ENCODE measurements at places on chromosomes 1 and 21.

DNA sequence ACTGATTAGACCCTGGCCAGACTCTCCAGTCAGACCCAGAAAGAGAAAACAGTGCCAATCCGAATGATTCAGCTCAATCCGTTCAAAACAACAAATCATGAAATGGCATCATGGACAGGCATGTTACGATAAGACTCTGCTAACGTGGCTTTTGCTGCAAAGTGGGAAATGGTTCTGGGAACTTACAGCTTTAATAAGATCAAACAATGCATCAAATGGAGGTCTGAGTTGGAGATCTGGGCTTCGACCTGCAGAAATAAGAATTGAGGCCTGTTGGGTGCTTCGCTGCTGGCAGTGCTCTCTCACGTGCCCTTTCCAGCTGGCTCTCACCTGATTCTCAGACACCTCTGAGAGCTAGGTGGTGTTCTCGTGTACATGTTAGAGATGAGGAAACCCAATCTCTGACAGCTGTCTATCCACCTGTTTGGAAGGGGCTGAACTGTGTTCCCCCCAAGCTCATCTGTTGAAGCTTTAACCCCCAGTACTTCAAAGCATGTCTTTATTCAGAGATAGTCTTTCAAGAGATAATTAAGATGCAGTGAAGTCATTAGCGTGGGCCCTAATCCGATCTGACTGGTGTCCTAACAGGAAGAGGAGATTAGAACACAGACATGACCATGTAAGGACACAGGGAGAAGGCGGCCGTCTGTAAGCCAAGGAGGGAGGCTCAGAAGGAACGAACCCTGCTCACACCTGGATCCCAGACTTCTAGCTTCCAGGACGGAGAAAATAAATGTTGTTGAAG is 45.5 kb upstream of the ETS2 start:
- peak; percentile 26 for DNase-seq

DNA sequence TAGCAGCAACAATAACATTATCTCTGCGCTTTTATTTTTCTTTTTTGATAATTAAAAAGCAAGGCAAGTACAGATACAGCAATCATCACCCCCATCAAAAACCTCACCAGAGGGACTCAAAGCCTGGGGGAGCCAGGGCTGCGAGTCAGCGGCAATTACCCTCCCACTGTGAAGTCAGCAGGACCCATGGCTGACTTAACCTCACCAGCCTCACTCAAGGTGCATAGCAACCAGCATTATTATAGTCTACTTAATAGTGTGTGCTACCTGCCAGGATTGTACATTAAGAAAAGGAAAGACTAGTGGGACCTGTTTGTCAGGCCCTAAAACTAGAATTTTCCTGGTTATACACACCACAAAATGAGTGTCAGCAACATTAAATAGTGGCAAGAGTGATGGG is 28.9 kb upstream of the SERBP1 start:
- DNase-seq = no peak

- DNase-seq = no peak
Measured at GRCh38 chr1:92031281-92032110, 1.7 kb downstream of the EPHX4 start.

DNA sequence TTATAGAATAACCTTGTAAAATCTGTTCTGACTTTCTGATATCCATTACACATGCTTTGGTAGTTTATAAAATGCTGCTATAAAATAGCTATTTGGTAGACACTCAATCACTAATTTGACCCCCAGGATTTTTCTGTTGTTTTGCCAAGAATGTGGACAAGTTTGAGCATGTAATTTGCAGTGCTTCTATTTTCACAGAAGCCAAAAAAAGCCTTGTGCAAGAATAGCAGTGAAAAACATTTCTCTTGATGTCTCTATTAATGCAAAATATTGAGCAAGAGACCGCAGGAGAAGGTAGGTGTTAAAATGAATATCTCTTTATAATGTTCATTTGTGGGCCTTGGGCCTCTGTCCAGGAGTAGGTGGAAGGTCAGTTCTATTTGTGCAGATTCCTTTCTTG is 22.5 kb downstream of the MAP3K7CL start:
- DNase-seq = no peak

- no peak for DNase-seq
Measured at GRCh38 chr1:116006486-116006964, 30.2 kb downstream of the SLC22A15 start.

- no peak for DNase-seq
Measured at GRCh38 chr1:230713915-230714764, at the start of gene AGT. Gene AGT (minus strand): TSS chr1:230714122. CDS start chr1:230710823, 3,299 bp downstream.

DNA sequence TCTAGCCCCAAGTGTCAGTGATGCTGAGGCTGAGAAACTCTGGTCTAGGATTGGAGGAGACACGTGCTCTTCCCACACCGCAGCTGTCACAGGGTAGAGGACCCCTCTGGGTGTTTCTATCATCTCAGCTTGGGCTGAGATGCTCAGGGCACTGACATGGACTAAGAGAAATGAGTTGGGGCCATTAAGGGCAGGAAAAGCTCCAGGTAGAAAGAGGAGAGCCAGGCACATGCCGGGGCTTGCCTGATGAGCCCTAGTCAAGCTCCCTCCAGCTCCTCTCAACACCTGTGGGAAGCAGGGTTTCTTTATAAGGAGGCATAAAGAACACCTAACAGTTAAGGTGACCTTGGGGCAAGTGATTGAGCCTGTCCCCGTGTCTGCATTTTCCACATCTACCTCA is 17.3 kb downstream of the ABCA4 start:
- DNase-seq = no peak

- peak; percentile 74 for DNase-seq
Measured at GRCh38 chr1:32273391-32274208, 18.3 kb upstream of the HDAC1 start.

DNA sequence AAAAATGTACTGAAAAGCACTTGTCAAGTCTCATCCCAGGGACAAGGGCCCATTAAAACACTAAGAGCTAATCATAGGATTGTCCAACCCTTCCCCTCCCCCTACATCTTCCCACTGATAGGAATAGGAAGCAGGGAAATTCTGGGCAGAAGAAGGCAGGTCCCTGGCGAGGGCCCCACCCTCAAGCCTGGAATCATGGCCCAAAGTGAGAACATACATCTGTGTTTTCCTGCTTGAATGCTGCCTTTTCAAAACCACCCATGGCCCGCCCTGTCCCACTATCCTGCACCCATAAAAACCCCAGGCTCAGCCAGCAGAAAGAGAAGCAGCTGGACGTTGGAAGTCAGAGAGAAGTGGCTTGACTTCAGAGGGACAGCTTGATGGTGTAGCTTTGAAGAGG is 4.8 kb downstream of the DNAI4 start:
- DNase-seq = no peak

GRCh38 chr1:27099135-27099586 is 55.8 kb downstream of the SLC9A1 start:
- peak; percentile 90 for DNase-seq

GRCh38 chr21:32378956-32379355 is 13.9 kb downstream of the URB1 start:
- DNase-seq = no peak

GRCh38 chr1:2919841-2920240 is 101.4 kb upstream of the ACTRT2 start:
- DNase-seq = no peak

- no peak for DNase-seq
Measured at GRCh38 chr1:203478986-203479385, 3.4 kb downstream of the PRELP start.

DNA sequence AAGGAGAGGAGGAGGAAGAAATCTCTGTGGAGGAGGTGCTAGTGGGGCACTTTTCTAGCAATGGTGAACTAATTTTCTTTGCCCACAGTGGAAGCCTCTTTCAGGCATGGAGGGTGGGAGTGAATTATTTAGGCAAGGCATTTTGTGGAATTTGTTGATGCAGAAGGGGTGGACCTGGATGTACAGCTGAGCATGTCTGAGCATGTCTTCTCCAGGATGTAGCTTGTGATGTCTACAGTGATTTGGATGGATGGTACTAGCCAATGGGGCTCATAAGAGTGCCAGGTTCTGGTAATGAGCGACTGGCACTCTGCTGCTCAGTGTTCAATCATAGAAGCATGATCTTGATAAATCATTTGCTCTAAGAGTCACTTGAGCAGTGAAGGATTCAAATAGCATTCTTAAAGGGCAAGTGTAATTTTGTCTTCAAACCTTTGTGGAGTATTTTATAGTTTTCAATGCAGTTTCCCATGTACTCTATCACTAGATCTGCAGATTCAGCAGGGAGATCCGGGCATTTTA is 153.9 kb upstream of the LMO4 start:
- DNase-seq = peak; percentile 48

DNA sequence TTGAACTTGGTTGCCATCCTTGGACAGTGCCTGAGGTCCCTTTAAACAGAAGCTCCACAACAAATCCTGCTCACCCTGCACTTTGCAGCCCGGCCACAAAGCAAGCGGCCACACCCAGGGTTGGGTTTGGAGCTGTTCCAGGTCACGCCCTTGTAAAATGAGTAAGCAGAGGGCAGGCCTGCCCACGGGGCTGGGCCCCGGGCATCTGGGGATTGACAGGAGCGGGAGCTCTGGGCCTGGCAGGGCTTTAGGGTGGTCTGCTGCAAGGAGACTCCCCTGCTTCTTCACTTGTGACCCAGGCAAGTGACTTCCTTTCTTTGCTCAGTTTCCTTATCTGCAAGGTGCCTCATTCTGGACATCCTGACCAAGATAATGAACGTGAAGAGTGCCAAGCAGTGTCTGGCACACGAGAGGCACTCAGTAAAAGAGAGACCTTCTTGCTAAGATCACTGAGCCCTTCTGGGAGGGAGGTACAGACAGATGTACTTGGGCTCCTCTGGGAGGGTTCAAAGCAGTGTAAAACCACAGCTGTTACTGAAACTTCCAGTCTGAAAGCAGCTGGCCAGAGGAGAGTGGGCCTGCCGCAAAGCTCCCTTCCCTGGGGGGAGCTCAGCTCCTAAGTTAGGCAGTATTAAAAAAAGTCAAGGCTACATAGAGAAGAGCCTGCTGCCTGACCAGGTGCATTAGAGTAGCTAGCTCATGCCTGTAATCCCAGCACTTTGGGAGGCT is 2.6 kb downstream of the E2F2 start:
- peak; percentile 86 for DNase-seq

DNA sequence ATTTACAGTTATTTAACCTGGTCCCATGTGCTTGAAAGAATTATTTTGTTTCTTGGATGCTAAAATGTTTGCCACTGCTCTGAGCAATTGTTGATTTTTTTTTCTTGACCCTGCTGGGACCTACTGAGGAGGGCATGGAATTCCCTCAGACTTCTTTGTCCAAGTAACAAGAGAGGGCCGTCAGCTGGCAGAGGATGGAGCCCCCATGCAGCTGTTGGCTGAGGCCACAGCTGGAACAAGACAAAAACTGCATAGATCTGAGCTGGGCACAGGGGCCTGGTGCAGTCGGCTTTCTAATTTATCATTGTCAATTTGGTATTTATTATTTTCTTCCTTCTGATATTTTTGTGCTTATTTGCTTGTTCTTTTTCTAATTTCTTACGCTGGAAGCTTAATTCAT is 39.6 kb upstream of the ABCG1 start:
- DNase-seq = no peak

DNA sequence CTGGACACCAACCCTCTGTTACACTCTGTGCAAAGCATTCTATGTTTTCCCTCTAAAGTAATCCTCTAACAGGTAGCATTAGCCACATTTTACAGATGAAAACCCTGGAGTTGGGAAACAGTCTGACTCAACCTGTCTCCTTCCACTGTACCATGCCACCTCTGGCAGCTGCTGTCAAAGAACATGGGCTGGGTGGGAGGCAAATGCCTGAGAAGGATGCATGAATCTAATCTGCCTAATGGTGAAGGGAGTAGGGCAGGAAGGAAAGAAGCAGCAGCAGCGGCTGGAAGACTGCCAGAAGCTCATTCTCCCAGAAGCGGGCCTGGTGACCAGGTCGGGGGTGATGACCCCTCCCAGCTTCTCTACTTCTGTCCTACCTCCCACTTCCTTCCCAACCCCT is 21.7 kb downstream of the LRRC71 start:
- no peak for DNase-seq

DNA sequence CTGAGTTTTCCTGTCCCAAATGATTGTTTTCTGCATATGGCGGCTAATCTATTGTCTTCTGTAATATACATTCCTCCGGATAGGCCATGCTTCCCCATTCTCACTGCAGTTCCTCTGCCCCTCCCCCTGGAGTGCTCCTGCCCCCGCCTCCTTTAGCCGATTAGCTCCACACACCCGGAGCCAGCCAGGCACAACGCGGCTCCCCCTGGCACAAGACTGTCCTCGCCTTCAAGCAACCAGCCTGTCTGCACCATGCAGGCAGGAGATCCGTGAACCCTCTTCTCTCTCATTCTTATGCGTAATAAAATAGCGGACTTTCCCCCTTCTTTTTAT is 18.0 kb downstream of the SERTAD4 start:
- DNase-seq = peak; percentile 71

DNA sequence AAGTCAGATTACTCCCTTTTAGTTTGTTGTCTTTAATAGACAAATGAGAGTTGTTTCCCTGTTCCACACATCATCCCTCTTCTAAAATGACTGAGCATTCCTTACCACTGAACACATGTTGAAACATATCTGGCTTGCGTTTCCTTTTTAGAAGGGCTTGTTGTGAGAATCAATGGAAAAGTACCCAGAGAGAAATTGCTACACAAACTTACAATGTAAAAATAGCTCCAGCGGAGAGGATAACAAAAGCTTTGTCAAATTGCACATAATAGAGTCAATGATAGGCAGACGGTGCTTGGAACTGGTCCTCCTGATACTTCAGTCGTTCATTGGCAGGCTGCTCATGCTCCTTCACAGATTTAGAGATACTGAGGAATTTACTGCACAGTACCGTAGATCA is 123.9 kb downstream of the CYYR1 start:
- DNase-seq = no peak

DNA sequence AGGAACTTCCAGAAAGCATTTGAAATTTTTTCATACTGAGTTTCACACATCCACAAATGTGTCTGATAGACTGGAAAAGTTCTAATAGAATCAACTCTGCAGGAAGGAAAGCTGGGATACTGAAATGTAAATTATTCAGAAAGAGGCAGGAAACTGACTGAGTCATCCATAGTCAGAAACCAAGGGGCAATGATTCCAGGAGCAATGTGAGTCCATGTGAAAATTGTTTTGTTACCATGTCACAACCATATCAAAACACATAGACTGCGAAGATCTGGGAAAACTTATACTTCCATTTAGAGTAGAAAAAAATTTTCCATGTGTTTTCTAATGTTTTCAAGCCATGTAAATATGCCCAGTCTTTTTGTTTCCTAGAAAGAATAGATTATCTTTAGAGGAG is 142.3 kb upstream of the TMPRSS15 start:
- DNase-seq = no peak

GRCh38 chr1:145979746-145980456 is 15.4 kb downstream of the POLR3GL start:
- DNase-seq = no peak

All from NCI-H510A treated with DMSO at 0.1 percent for 48 hours (cell line).